T-helper 2 cell treated with Interferon-gamma antibody and Interleukin-4, amounts not matched to agents 5 μg/mL and 100 μg/mL, for 36 hours (primary cell): ENCODE measurements at places on chromosomes 4 and X.

DNA sequence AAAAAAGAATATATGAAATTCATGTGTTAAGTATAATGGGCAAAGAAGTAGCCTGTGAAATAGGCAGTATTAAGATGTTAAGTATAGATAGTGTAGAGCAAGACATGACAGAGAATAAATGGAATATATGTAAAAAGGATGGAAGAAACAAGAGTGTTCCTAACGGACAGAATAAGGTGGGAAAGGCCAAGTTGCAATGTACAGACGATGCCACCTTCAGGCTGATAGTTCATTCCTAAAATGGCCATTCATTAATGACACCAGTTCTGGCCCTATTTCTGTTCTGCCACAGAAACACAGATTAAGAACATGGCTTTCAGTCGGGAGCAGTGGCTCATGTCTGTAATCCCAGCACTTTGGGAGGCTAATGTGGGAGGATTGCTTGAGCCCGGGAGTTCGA is 4.4 kb upstream of the FAM184B start:
- no peak for DNase-seq

DNA sequence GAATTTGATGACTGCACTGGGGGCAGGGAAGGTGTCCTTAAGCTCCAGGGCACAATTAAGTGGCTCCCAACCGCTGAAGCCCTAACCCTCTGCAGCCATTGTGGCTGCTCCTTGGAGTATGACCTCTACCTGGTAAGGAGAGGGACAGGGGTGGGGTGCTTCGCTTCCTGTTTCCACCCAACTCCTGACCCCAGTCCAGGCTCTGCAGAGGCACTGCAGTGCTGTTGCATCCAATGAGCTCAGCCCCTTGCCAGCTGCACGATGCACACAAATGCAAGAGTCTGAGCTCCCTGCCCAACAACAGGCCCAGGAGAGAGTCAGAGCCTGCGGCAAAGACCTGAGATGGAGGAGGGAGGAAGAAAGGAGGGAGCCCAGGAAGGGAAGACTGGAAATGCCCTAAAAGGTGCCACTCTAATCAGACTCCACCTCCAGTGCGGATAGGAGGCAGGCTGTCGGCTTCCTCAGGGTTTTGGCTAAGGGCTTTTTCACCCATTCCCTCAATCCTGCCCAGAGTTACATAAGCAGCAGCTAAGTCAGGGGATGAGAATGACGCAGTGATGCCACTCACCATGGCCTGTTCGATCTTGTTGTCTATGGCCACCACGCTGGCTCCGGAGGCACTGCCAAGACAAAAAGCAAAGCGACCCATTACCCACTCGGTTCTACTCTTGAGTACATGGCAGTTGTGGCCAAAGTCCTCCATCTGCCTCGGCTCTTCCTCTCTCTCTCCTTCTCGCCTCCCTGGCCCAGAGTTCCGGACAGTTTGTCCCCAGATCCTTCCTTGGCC is 60.1 kb downstream of the TSC22D3 start:
- no peak for DNase-seq

- DNase-seq: no peak
Observed at GRCh38 chrX:133454491-133454914, 39.2 kb upstream of the GPC4 start.

DNA sequence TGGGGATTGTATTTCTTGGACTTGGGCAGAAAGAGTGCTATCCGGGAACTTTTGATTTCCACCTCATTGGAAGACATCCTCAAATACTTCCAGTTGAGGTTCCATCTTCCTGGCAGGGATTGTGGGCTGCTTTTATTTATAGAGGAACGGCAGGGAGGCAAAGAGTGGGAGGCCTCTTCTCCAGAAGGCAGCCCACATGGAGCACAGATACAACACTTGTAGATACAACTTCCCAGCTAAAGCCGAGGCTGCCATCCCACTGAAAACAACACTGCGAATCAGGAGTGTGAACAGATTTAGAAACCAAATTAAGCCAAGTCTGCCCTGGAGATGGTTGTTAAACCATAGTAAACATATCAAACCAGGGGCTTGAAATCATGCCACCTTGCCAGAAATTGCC is 212.8 kb upstream of the PPARGC1A start:
- no peak for DNase-seq

DNA sequence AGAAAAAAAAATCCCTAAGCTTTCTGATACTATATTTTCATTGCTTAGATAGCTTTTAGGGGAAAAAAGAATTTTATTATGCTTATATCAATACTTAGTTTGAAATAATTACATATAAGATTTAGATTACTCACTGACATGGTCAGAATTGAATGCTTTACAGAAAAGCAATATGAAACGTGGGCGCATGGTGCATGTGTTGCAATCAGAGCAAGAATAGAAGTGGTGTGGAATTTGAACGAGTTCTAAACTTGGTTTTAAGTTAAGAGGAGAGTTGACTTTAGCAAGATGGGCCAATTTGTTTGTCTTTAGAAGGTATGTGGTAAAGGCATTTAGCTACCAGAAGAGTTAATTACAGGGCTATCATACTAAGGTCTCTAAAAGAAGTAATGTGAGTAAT is 21.4 kb downstream of the OCRL start:
- no peak for DNase-seq

DNA sequence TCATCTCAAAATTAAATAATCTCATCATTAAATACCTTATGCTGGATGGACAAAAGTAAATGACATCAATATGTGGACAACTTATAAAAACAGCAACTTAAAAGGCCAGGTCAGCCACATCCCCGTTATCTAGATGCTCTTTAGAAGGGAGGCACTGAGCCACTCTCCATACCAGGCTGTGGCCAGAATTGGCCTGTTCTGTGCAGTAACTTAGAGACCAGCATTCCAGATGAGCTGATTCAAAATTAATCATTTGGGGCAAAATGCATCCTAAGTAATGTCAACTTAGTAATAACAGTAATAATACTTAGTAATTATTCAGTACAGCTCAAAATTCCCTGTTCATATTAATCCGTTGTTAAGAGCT is 373.6 kb downstream of the FBXW7 start:
- no peak for DNase-seq

DNA sequence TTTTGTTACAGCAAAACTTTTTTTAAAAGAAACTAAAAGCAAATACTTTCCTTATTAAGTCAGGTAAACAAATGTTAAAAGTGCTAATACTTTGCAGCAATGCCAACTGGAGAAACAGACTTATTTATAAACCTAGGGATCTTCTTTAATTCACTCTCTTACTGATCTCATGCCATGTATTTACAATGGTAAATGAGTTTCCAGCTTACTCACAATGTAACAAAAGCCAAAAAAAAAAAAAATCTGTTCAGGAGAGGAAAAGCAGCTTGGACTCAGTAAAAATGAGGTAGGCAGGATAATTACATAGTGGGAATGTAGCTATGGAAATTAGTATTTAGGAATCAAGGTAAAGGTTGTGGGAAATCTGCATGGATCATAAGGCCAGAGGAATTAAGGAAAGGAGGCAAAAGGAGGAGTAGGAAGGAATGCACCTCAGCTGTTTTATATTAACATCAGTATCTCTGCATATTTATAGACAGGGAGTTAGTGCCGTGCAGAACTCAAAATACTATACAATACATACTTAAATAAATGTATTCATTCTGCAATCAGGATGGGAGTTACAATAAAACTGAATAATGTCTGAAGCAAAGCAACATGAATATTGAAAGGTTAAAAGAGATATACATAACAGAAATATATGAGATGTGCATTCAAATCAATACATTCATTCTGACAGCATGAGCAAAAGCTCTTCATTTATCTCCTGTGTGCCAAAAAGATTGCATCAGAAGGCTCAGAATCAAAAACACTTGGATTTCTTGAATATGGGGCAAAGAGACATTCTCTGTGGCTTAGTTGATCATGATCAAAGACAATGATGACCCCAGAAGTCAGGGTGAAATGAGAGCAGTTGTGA is 57.9 kb upstream of the ETNPPL start:
- DNase-seq: no peak

DNA sequence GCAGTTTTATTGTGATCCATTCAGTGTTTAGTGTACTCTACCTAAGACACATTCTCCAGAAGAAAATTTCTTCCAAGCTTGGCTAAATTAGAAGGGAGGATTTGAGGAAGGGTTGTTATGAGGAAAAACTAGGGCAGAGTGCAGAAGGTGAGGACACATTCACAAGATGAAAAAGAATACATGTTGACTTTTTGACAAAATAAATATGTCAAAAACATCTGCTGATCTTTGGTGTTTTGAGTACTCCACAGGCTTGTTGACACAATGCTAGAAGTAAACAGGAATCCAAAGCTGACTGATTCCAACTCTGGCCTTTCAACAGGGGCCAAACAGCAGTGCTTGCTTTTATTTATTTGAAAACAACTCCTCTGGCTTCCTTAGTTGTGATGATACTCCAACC is 125.8 kb upstream of the SLC7A11 start:
- DNase-seq: no peak

- DNase-seq: no peak
Observed at GRCh38 chrX:17818726-17819125, 42.4 kb downstream of the RAI2 start.

- DNase-seq: no peak
Observed at GRCh38 chr4:57430726-57431125, 320.5 kb upstream of the IGFBP7 start.
